ENCODE measurements at places on chromosomes 3 and 15. TPM values are rescaled to one million over a fixed set of nuclear protein-coding genes. Genes with fewer than 3 reads are reported as not detected.

The RBP2 gene
- not detected for total RNA-seq

The CISH gene
- 0.35 TPM for total RNA-seq

The CHRNA3 gene
- not detected for total RNA-seq

The PLA2G4E gene
- not detected for total RNA-seq

The MOBP gene
- not detected for total RNA-seq

The CMTM8 gene
- 0.18 TPM for total RNA-seq

The ERICH6 gene
- 0.35 TPM for total RNA-seq

The SST gene
- not detected for total RNA-seq

The SERPINI2 gene
- not detected for total RNA-seq

The SNX22 gene
- total RNA-seq, result 0.18 TPM

The ZNF148 gene
- total RNA-seq, result 15.3 TPM

The LOXL1 gene
- total RNA-seq, result 43.4 TPM

The NPAP1 gene
- total RNA-seq, result not detected

The PLSCR2 gene
- total RNA-seq, result 0.18 TPM

The WNT5A gene
- 46.1 TPM for total RNA-seq

The XRN1 gene
- 18.6 TPM for total RNA-seq

The P2RY12 gene
- total RNA-seq, result not detected

The GOLGA8G gene
- not detected for total RNA-seq

The RHOV gene
- total RNA-seq, result not detected

The LYZL4 gene
- not detected for total RNA-seq

The BOC gene
- total RNA-seq, result 12.2 TPM

The TJP1 gene
- 78.3 TPM for total RNA-seq

The CHRD gene
- 10.7 TPM for total RNA-seq

The GOLGA8J gene
- total RNA-seq, result not detected

The EPM2AIP1 gene
- 7.6 TPM for total RNA-seq
